H54 (cell line): ENCODE measurements at places on chromosomes 6 and 20.
A peak's percentile ranks its signal among the peaks of the same experiment; 100 is the strongest.

- DNase-seq = no peak
These were observed 501.6 kb upstream of the MAP3K7 start for GRCh38 chr6:91088515-91088914.

DNA sequence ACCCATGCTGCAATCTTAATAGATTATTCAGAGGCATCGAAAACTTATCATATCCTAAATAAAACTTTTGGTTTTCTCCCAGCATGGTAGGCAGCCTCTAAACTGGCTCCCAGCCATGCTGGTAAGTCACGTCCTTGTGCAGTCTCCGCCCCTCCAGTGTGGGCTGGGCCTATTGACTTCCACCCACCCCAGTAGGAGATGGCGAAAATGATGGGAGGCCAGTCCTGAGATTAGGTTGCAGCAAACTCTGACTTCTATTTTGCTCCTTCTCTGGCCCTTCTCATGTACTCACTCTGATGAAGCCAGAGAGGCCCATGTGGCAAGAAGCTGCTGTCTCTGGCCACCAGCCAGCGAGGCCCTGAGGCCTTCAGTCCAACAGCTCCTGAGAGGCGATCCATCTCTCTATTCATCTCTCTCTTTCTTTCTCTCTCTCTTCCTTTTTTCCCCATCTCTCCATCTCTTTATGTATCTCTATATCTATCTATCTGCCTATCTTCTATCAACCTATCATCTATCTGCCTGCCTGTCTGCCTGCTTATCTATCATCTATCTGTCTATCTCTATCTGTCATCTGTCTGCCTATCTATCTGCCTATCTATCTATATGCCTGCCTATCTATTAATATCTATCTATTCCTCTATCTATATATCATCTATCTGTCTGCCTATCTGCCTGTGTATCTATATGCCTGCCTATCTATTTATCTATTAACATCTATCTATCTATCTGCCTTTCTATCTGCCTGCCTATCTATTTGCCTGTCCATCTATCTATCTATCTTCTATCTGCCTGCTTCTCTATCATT is 52.7 kb upstream of the STX16 start:
- DNase-seq = no peak

GRCh38 chr6:77097940-77098339 is 365.4 kb downstream of the HTR1B start:
- no peak for DNase-seq

- DNase-seq = no peak
These were observed 106.1 kb downstream of the CEBPB start for GRCh38 chr20:50296450-50297375.

GRCh38 chr6:7143476-7143974 is 35.8 kb downstream of the RREB1 start:
- no peak for DNase-seq

DNA sequence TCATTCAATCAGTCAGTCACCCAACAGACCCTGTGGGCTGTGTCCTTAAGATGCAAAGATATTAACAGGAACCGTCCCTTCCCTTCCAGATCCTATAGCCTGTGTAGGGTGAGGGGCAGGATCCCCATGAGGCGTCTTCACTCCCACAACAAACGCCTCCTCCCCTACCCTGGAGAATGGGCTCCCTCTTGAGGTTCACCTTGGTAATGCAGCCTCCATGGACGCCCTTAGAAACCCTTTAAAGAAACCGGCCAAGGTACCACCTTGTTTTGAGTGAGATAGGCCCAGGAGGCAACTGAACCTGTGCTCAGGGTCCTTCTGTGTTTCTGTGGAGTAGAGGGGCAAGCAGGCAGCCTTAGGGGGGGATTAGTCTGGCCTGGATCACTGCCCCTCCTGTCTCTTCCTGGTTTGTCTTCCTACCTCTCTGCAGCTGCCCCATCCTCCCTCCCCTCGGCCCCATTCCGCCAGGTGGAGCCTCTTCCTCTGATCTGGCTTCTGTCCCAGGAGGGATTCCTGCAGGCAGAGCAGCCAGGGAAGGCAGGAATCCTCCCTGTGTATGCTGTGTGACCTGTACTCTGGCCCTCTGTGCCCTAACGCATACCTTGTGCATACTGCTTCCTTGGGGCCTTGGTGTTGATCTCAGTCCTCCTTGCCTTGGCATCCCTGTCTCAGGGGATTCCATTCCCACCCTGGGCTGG is 6.6 kb upstream of the GUCA1A start:
- peak; percentile 88 for DNase-seq

GRCh38 chr20:50821257-50821921 is 26.5 kb downstream of the BCAS4 start:
- DNase-seq = no peak

- no peak for DNase-seq
These were observed 18.4 kb upstream of the AKAP7 start for GRCh38 chr6:131116755-131117360.

DNA sequence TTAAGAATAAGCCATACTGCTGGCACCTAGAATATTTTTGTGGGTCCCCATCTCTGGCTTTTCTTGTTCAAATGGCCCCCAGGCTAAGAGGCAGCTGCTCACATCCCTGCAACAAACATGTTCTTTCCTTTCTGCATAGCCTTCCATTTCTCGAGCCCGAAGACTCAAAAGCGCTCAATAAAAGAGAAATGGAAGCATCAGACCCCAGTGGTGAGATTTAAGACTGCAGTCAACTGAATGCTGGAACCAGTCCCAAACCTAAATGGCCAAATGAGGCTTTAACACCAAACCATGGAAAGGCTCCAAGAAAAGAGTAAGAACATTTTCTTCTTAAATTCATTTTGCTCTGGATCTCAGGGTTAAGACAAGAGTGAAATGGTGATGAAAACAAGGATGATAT is 122.1 kb upstream of the TRAF3IP2 start:
- no peak for DNase-seq

- DNase-seq = no peak
These were observed 5.6 kb downstream of the TOP1 start for GRCh38 chr20:41034239-41034638.

GRCh38 chr20:59938221-59938620 is 1.9 kb downstream of the PPP1R3D start:
- DNase-seq = peak; percentile 57

GRCh38 chr6:127348028-127348661 is 4.7 kb upstream of the ECHDC1 start:
- no peak for DNase-seq

DNA sequence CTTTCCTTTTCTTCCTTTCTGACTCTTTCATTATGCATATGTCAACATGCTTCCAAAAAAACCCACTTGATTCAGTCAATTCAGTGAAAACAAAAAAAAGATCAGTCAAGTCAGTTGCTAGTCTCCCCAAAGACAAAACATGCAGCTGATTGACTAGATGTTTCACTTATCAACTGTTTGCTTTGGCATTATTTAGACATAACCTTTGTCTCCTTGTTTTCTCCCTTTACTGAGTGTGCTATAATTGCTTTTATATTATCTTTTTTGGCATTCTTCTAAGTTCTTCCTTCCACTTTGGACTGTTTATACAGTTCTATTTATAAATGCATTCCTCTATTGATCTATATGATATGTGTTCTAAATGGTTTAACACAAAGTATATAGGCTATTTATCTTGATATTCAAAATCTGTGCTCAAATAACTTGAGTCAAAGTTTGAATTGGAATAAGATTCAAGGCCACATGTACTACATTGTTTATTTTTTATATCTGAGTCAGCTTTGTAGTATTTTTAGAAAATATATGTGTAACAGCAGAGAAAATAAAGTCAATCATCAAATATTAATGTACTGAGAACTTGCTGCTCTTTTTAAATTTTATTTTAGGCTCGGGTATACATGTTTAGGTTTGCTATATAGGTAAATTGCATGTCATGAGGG is 260.5 kb downstream of the CENPW start:
- DNase-seq = no peak

GRCh38 chr6:21636876-21637275 is 43.3 kb downstream of the SOX4 start:
- DNase-seq = no peak

DNA sequence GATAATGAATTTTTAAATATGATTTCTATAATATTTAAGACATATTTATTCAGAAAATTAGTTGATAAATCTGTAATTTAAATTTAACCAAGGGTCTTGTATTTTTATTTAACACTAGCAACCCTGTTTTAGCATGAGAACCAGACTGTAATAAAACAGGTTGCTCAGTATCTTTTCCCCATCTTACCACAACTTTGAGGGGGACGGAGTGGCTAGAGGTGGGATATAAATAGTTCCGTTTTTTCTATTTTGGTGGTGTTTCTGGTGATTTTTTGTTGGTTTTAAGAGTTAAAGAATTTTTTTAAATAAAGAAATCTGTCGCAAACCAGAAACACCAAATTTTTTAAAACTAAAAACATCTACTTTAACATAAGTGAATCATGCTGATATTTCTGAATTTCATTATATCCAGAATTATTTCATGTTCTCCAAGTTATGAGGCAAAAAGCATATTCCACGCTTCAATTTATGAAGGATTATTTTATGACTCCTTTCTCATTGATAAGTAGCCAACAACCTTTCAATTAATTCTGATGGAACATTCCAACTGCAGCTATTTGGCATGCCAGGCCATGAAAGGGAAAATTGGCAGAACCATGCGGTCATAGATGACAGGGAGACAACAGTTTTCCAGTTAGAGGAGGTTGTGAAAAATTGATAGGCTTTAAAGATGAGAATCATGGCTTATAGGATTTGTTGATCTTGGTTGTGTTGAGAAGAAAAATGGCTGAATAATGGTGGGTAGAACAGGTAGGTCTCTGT is 151.9 kb upstream of the CARMIL1 start:
- no peak for DNase-seq

DNA sequence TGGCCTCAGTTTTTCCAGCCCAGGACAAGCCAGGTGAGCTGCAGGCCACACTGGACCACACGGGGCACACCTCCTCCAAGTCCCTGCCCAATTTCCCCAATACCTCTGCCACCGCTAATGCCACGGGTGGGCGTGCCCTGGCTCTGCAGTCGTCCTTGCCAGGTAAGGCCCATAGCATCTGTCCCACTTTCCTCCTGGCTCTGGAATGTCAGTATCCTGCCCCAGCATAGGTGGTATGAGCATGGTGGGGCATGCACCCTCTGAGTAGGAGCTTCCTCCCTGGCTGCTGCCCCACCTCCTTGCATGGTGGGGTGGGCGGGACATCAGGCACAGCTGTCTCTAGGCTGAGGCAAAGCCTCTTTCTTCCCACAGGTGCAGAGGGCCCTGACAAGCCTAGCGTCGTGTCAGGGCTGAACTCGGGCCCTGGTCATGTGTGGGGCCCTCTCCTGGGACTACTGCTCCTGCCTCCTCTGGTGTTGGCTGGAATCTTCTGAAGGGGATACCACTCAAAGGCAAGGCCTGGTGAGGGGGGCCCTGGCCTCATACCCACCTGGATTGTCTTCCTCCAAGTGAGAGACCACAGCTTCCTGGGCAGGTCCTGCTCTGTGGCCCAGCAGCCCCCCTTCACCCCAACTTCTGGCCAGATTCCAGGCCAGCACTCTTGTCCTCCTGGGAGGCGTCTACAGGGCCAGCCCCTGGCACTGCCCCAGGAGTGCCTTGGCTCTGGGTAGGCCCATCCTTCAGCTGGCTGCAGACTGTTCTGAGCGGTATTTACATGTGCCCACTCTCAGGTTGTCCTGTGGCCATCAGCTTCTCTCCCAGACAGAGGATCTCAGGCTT is 9.1 kb downstream of the PI16 start:
- DNase-seq = no peak

GRCh38 chr20:37744347-37744746 is 50.5 kb downstream of the CTNNBL1 start:
- no peak for DNase-seq

- DNase-seq = no peak
These were observed 10.7 kb downstream of the DLL1 start for GRCh38 chr6:170279977-170280688.

- no peak for DNase-seq
These were observed 803 bp downstream of the MICB start for GRCh38 chr6:31498748-31499147.

GRCh38 chr6:3616565-3617176 is 134.8 kb downstream of the PXDC1 start:
- DNase-seq = no peak

DNA sequence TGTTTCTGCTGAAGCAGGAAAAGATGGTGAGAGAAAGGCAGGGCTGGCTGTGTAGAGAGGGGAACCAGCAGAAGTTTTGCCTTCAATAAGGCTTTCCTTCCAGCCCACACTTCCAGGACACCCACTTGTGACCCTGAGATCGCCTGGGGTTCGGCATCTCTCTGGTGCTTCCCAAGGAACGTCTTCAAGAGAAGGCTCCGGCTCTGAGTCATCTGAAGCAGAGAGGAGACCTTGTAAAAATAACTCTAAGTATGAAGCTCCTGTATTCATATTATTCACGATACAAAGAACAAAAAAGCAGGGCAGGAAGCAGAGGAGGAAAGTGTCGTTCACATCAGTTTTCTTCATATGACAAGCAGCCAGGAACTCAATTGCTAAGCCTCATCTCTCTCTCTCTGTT is 95.4 kb upstream of the MRPS10 start:
- DNase-seq = no peak

GRCh38 chr6:37546141-37546871 is 46.6 kb upstream of the CCDC167 start:
- DNase-seq = no peak

- peak; percentile 65 for DNase-seq
These were observed 641 bp downstream of the TEAD3 start for GRCh38 chr6:35496036-35496840.

DNA sequence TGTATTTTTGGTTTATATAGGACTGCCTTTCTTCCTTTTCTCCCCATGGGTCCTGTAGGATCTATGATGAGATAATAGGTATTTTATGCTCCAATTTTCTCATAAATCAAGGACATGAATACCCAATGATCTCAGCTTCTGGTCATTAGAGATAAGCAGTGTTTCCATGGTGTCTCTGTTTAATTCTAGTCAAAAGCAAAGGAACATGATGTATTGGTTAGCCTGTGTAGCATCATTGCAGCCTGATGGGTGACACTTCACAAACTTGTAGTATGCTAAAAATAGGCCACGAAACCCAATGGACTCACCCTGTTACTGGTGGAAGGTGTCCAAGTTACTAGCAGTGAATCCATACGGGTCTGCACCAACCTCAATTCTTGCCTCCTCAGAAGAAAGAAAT is 116.2 kb upstream of the SNX9 start:
- DNase-seq = no peak

DNA sequence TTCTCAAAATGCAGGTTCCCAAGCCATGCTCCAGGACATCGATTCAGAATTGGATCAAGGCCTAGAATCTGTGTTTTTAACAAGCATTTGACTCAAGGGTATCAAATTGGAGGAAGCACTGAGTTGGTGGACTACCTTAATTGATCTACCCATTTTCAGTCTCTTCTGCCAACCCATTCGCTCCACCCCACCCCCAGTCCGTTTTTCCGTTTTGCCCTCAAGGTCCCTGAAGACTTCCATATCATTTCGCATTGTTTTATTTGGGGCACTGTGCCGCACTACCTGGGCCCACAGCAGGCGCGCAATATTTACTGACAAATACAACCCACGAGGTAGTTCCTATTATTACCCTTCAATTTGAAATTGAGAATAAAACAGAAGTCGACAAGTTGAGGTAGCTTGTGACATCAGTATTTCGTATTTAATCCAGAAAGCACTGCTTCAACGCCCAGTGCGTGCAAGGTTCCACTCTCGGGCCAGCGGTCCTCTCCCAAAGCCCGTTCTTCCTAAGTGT is 557 bp upstream of the DHX35 start:
- DNase-seq = no peak
